ENCODE measurements at places on chromosomes 3 and 15.
A peak's percentile ranks its signal among the peaks of the same experiment; 100 is the strongest.

DNA sequence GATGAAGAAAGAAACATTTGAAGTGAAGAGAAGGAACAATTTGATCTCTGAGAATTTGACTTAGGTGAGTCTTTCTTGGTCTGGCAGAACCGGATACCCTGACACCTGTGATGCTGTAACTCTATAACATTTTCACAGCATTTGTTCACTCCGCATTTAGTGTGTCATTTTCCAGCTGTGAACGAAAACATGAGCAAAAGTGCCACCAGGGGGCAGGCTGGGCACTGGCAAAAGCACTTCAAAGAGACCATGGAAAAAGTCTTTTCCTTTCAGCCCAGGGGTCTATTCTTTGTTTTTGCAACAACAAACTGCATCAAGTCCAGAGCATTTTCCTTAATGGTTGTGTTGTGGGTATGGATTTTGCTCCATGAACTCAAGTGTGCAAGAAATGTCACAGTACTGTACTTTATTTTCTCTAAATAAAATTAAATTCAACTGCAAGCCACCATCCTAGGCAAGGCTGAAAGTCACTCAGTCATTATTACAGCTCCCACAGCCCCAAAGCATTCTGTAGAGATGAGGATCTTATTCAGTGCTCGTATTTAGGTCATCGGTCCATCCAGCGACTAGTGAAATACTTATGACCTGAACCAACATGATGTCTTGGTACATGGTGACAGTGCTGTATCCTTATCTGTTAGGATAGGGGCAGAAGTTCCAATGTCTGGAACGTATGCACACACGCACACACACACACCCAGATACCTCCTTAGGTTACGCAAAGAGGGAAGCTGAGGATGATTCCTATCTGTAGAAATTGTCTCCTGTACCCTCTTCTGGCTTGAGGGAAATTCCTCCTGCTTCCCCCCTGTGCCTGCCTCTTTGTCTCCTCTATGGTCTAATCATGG, 125.5 kb downstream of the GADL1 start:
- DNase-seq: peak; percentile 11

GRCh38 chr15:63329567-63330350, 51.9 kb downstream of the CA12 start:
- no peak for DNase-seq

GRCh38 chr3:82038556-82038955, 277.1 kb upstream of the GBE1 start:
- DNase-seq: no peak

DNA sequence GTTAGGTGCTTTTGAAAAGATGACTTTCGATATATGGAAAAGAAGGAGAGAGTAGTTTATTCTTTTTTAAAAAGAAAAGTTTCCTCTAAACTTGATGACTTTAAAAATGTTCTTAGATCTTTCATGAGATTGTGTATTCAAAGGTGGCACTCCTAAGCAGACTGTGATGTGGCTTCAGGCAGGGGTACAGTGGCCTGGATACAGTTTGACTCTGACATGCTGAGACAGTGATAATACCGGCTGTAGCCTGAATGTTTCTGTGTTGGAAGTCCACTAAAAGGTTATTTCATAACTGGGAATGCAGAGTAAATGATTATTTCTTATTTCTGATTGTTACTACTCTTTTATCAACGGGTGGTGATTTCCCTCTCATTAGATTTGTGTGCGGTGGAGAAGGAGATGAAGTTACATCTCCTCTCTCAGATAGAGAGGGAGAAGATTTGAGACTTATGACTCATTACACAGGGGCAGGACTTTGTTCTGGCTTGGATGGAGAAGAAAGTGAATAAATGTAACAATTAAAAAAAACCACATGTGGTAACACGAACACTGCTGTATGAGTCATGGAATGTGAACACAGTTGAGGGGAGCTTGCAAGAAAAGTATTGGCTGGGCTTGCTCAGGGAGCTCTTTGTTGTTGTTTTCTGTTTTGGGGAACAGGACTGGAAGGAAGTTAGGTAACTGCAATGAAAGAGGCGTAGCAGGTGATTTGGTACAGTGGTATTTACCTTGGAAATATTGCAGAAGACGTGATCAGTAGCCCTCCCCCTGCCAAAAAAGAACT, 21.6 kb downstream of the SPTSSB start:
- no peak for DNase-seq

DNA sequence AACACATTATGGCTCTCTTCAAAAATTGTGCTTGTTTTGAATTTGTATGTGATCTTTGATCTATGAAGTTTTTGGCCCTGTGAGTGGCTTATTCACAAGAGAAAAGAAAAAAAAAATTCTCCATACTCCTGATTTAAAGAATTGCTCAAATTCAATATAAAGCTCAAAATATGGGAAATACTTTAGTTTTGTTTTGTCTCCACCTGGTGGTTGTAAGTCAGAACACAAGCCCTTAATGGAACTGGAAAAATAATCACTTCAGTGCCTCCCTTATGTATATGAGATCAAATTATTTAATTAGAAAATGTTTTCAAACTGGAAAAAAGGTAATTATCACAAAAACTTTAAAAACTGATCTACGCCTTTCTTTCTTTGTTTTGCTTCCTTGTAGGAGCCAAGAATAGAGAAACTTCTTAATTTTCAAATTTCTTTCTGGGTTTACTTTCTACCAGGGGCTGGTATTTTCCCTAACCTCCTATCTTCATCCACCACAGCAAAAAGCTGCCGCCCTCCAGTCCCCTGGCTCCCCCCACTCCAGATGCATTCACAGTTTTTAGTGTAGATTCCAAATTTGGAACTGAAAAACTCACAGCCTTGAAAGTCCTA, 50.6 kb downstream of the SERP1 start:
- no peak for DNase-seq

Data from GM12891 (cell line).